ENCODE measurements at places on chromosomes 3 and 15. TPM values are rescaled to one million over a fixed set of nuclear protein-coding genes. Genes with fewer than 3 reads are reported as not detected.

Gene ARL14
- 14.9 TPM for total RNA-seq

Gene WNT5A
- 4.0 TPM for total RNA-seq

DNA sequence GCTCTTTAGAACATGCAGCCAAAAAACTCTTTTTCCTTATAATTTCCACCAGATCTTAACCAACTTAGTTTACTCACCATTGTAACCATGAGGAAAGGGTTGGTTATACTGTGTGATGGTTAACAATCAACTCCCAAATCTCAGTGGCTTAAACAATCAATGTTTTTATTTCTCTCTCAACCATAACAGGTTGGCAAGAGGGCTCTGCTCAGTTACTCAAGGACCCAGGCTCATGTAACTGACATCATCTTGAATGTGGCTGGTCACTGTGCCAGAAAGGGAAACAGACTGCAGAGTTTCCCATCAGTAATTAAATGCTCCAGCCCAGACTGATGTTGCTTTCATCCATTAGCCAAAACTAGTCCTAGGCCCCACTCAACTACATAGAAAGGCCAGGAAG lies 69.0 kb downstream of the ANKRD28 start:
- no peak for DNase-seq

DNA sequence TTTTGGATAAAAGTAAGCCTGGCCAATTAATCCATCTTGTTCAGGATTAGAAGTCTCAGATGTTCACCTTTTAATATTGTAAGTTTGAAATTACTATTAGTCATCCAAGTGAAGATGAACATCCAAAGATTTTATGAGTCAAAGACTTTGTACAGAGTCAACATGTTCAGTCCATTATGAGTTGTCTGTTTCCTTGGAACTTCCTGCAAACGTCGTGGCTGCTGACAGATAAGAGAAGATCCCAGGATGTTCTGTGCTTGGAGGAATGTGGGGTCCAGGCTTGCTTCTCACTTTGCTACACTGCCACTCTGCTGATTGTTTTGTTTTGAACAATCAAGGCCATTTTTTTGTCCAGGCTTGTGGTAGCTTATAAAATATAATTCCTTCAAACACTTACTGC lies 74.3 kb upstream of the SLCO2A1 start:
- no peak for DNase-seq

DNA sequence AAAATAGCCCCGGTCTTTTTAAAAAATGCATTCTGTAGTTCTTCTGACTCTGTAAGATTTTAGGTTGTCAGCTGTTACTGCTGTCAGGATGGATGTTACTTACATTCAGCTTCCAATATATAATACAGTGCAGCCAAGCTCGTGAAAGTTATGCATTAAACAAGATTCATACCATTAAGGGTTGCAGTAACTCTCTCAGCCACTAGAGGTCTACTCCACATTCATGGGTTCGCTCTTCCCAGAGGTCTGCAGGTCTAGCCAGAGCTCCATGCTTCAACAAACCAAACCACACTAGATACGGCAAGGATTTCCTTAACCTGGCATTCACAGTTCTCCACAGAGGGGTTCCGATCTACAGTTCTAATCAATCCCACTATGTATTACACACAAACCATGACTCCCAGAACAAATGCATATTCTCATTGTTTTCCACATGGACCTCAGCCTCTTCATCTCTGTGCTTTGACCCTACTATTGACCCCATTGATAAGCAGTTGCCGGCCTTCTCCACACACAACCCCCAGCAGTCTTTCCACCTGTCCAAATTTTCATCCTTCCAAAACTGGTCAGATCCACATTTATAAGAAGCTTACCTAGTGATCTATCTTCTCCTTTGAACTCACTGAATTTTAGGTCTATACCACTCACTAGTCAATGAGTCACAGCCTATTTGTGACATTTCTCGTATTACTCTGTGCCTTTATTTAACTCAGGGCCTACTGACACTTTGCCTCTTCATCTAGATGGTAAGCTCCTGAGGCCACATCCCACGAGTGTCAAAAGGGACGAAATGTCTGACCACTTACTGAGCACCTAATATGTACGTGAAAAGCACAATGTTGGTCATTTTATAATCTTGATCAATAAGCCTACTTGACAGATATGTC lies 33.7 kb downstream of the RORA start:
- no peak for DNase-seq

DNA sequence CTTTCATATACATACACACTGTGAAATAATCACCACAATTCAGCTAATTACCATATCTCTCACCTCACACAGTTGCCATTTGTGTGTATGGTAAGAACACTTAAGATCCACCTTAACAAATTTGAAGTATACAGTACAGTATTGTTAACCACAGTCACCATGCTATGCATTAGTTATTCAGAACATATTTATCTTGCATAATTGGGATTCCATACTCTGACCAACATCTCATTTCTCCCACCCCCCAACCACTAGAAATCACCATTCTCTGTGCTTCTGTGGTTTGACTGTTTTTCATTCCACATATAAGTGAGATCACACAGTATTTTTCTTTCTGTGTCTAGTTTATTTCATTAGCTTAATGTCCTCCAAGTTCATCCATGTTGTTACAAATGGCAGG lies 247.7 kb upstream of the CTNNB1 start:
- no peak for DNase-seq

DNA sequence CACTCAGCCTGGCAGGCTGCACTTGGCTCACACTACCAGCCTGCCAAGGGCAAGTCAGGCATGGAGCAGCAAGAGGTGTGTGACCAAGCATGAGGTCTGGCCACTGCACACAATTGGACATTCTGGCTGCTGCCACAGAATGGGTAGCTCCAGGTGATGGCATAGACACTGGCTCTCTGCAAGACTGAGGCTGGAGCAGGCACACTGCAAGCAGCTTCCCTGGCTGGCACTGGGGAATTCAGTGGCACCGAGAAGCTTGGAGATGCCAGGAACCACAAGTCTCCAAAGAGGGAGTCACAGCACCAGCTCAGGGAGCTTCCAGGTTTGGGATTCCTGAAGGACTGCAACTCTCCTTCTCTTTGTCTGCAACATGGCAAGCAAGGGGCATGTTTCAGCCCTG lies 42.0 kb upstream of the KCNH8 start:
- no peak for DNase-seq

DNA sequence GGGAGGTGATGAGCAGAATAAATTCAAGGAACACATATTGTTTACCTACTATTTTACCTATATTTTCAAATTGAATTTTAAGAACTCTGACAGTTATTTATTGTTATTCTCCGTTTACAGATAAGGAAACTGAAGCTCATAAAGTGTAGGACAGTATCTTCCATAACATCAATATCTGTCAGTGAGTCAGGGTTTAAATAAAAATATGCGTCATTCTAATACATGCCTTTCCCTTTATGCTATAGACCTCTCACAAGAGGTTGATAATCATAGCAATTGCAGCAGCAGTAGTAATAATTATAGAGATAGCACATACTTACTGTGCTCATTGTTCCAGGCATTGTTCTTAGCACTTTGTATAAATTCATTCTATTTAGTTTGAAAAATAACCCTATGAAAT lies 101.1 kb downstream of the EPHA6 start:
- DNase-seq, result no peak

DNA sequence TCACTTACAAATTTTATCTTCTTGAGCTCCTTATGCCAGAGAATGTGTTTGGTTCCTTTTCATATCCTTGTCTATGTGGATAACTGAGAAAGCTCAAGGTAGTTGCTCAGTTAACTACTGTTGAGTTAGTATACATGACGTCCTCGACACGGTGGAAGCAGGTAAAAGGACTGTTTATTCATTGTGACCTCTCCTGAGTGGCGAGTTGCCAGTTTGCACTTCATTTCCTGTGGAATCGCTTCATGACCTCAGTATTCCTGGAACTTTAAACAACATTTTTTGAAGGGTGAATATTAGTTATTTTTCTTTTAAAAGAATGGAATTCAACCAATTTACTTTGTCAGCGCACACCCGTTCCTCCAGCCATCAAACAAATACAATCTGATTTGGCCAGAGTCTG lies 1.2 kb upstream of the TPRG1 start:
- peak; percentile 35 for DNase-seq

DNA sequence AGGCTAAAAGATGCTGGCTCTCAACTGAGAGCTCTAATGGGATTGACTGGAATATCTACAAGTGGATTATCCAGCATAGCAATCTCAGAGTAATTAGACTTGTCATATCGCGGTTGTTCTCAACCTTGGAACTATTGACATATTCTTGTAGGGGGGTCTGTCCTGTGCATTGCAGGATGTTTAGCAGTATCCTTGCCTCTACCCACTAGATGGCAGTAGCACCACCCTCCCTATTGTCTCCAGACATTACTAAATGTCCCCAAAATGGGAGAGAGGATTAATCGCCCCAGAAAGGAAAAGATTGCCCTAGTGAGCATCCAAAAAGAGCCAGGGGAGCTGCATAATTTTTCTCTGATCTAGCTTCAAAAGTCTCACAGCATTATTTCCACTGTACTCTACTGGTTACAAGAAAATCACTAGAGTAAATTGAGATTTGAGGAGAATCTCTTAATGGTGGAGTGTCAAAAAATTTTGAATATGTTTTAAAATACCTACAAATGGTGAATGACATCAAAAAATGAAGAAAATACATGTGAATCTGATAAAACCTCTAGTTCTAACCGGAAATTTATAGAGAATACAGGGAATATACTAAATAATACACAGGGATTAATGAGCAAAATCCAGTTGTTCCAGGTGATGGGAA lies 388.2 kb upstream of the AGTR1 start:
- no peak for DNase-seq

GRCh38 chr3:52171514-52172261 lies 17.5 kb upstream of the POC1A start:
- no peak for DNase-seq
